SIG-M5 (cell line): ENCODE measurements at places on chromosomes 1 and 21.
A peak's percentile ranks its signal among the peaks of the same experiment; 100 is the strongest.

GRCh38 chr1:220094016-220094911 is at the start of gene IARS2:
TSS of gene IARS2 (plus strand) at chr1:220094132. CDS start at chr1:220094217, 85 bp downstream.
- DNase-seq = peak; percentile 26

GRCh38 chr1:226692823-226693222 is 46.3 kb downstream of the ITPKB start:
- no peak for DNase-seq

DNA sequence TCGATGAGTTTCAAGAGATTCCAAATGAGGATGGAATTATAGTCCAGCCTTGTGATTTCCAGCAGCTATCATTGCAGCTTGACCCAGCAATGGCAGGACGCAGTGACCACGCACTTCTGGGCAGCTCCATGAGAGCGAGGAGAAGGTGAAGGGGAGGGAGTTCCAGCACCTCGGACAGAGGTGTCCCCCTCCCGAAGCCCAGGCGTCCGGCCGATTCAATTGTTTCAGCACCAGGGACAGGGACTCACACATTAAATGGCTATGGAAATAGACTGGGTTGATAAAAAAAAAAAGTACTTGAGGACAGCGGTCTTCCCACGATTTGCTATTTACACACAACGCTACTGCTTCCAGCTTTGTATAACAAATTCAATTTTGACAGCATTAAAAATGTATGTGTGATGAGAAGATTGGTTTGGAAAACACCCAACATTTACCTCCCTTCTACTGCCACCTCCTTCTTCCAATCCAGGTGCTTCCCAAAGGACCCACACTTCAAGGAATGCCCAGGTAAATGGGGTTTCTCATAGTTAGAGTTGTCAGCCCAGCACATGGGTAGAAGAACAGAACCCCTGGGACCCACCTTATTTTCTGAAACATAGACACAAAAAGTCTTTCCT is 71.8 kb downstream of the DISP3 start:
- no peak for DNase-seq

DNA sequence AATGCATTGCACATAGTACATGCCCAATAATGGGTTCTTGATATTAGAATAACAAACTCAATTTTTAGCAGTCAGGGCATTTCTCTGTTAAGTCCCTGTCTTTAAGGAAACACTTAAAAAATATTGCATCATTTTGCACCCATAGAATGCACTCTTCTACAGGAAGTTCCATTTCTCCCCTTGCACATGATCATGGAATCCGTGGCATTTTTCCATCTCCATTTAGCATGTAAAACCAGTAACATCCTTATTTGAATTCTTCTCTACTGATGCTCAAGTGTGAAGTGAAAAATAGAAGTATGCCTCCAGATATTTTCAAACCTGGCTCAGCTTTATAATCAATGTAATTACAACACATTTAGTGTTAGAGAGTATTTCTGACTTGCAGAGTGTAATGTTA is 192.8 kb downstream of the RWDD3 start:
- DNase-seq = no peak

- no peak for DNase-seq
Observed at GRCh38 chr1:24912376-24913273, 17.5 kb downstream of the RUNX3 start.

GRCh38 chr21:14114251-14114650 is 96.5 kb downstream of the LIPI start:
- no peak for DNase-seq

GRCh38 chr21:38853421-38853919 is 47.7 kb downstream of the ETS2 start:
- no peak for DNase-seq

DNA sequence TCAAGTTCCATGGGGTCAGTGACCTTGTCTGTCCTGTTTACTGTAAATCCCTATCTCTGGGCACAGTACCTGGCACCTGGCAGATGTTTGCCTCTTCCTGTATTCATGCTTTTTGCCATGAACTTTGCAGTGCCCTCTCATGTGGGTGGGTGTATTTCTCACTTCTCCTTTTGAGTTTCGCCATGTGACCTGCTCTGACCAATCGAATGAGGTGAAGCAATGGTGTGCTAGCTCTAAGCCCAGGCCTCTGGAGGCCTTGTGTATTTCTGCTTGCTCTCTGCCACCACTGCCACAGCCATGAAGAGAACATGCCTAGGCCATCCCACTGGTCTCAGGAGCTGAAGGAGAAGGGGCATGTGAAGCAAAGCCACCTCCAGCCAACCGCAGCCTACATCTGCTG is 185.5 kb upstream of the ZC3H12A start:
- DNase-seq = peak; percentile 10

DNA sequence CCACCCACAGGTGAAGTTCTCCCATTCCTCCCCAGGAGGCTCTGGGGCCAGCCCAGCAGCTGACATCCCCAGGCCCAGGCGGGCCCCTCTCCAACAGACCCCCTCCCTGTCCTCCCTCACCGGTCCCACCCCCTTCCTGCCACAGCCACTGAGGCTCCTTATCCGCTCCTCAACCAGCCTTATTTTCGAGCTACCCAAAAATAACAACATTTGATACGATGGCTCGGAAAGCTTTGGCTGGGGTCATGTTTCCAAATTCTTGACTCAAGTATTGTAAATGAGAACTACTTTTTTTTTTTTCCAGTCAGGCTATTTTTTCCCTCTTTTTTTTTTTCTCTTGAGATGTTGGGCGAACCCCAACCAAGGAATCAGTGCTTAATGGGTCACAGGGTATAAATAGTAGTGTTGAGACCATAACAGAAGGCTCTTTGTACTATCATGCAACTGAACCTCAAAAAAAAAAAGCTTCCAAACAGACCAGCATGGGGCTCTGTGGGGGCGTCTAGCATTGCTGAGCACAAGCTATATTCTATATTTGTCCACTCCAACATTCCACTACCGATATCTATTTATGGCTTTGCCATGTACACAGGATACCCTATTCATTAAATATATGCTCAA is 27.2 kb downstream of the IRF2BP2 start:
- no peak for DNase-seq

DNA sequence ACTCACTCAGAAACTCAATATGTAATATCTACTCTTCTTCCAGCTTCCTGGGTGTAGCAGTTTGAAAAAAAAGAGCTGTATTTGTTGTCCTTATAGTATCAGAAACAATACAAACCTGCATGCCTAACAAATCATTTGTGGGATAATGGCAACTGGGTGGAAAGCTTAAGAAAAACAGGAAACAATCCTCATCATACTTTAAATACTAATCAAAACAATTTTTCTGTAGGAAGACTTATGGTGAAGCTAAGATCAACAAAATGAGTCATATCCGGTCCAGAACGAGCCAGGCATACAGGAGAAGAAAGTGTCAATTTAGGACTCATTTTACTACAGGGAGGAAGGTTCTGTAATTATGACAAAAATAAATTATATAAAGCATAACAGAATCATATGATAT is 181.8 kb upstream of the ADGRL4 start:
- no peak for DNase-seq

GRCh38 chr1:43545339-43545694 is 14.6 kb downstream of the PTPRF start:
- DNase-seq = no peak

DNA sequence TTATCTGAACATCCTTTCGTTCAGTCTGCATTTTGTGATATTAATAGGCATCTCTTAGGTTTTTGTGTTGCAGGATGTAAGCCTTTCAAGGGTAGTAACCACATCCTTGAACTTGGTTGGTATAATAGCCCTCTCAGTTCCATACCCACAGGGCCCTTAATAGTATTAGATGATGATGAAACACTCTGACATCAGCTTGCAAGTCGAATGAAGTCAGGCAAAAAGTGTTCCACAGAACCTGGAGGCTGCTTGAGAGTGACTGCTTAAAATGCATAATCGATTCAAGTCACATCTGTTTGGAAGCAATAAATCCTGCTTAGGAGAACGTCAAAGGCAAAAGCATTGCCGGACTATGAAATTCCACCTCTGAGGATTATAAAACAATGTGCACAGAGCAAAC is 415.6 kb upstream of the KAZN start:
- no peak for DNase-seq

GRCh38 chr1:231666937-231667608 is 40.5 kb downstream of the DISC1 start:
- no peak for DNase-seq

- no peak for DNase-seq
Observed at GRCh38 chr1:160206036-160206389, 829 bp downstream of the PEA15 start.

DNA sequence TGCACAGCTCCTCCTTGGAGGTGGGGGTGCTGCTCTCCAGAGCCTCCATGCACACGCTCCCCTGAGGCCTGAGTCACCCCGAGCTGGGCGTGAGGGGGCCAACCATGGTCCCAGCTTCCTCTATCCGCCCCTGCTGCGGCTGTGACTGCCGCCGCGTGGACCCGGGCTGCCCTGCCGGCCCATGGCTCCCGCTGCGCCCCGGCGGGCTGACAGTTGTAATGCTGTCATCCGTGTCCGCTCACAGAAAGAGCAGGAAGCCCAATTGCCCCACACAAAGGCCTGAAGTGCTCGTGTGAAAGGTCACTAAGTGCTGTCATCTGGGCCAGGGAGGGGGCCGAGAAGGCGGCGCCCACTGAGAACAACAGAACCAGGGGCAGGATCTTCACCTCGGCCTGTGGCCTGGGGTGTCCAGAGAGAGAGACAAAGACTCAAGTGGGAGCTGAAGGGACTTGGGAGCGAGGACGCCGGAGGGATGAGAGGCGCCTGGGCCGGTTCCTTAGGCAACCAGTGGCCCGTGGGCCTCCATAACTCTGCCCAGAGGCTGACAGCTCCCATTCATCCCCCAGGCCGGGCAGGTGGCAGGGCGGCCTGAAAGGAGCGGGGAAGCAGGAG is 31.5 kb downstream of the OLIG1 start:
- no peak for DNase-seq

DNA sequence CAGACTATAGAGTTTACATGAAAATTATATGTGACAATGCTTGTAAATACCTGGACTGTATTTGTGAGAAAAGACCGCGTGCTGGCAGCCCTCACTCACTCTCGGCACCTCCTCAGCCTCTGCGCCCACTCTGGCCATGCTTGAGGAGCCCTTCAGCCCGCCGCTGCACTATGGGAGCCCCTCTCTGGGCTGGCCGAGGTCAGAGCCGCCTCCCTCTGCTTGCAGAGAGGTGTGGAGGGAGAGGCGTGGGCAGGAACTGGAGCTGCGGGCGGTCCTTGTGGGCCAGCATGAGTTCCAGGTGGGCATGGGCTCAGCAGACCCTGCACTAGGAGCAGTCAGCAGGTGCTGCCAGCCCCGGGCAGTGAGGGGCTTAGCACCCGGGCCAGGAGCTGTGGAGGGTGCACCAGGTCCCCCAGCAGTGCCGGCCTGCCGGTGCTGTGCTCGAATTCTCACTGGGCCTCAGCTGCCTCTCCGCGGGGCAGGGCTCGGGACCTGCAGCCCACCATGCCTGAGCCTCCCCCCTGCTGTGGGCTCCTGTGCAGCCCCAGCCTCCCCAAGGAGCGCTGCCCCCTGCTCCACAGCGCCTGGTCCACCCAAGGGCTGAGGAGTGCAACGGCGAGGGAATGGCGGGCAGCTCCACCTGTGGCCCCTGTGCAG is 482.5 kb downstream of the AGBL4 start:
- no peak for DNase-seq

DNA sequence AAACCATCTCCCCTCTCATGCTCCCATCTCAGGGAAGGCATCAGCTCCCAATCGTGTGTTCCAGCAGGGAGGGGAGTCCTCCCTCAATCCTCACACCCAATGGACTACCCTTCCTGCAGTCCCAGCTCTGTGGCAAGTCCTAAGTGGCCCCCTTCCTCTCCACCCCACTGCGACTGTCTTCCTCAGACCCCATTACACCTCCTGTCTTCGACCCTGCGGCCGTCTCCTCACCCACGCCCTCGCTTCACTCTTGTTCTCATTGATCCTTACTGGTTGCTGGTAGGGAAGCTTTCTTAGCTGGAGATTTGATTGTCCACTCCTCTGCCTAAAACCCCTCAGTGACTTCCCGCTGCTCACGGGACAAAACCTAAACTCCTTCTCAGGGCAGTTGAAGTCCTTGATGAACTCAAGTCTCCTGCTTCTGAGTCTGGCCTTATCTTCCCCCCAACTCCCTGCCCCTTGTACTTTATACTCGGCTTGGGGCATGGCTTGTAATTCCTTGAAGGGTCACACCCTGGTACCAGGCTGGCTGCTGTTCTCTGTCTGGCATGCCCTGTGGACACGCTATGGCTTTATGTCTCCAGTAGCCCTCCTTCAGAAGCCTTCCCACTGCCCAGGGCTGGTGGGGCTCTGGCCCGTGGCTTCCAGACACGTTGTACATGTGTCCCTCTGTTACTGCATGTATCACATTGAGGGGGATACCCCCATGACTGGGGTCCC is 2.3 kb upstream of the EPS8L3 start:
- no peak for DNase-seq

DNA sequence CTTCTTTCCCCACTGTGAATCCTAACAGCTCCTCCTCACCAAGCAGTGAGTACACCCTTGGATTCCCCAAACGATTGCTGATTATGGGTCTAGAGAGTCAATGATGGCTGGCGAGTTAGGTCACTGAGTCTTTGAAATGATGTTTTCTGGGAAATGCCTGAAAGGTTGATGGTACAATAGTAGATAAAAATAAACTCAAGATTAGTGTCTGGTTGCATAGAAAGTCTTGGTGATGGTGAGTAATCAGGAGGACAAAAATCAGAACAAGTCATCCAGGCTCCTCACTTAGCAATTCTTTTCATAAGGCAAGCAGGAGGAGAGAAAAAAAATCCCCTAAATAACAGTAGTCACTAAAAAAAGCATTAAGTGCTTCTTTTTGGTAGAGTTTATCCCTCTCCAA is 22.6 kb downstream of the HLX start:
- no peak for DNase-seq

GRCh38 chr21:44636209-44637017 is 743 bp upstream of the KRTAP10-10 start:
- no peak for DNase-seq

GRCh38 chr1:243261390-243261789 is 5.5 kb downstream of the SDCCAG8 start:
- DNase-seq = no peak

DNA sequence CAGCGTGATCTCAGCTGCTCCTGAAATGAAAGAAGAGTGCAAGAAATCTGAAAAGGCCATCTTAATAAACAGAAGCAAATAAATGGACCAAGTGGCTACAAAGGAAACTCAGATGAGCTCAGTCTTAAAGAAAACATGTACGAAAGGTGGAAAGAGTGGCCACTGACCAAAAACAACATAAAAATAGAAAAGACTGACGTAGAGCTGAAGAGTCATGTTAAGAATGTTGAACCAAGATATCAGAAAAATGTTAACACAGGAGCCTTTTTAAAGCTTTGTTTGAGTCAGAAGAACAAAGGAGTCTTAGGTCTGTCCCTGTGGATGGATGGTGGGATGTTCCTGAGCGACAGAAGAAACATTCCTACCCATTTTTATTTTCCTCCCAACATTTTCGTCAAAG is 30.8 kb upstream of the ZNF648 start:
- DNase-seq = no peak

- DNase-seq = no peak
Observed at GRCh38 chr1:40382108-40382460, 8.6 kb downstream of the SMAP2 start.

GRCh38 chr1:114134518-114134917 is 19.2 kb downstream of the SYT6 start:
- no peak for DNase-seq

DNA sequence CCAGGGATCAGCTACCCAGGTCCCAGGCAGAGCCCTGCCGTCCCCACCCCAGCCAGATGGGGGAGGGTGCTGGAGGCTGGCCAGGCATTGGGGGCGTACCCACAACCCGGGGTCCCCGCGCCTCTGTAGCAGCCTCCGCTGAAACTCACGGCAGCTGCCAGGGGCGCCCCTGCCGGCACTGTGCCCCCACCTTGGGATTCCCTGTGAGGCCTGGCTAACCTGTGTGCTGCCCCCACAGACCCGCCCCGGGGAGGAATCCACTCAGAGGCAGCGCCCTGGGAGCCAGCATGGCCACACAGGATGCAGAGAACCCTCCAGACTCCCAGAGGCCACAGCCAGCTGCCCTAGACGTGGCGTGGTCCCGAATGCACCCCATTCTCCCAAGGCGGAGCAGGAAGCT is 3.8 kb downstream of the DVL1 start:
- no peak for DNase-seq
